ENCODE measurements at places on chromosomes 13 and 19. TPM values are rescaled to one million over a fixed set of nuclear protein-coding genes. Genes with fewer than 3 reads are reported as not detected.

DNA sequence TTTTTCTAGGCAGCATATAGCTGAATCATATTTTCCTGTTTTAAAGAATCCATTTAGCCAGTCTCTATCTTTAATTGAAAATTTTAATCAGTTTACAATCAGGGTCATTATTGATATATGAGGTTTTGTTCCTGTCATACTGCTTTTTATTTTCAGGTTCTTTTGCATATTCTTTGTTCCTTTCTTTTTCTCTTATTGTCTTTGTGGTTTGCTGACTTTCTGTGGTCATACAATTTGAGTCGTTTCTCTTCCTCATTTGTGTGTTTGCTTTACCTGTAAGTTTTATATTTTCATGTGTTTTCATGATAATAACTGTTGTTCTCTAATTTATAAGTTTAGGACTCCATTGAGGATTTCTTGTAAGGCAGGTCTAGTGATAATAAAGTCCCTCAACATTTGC, 812.6 kb downstream of the DACH1 start:
- no peak for DNase-seq

DNA sequence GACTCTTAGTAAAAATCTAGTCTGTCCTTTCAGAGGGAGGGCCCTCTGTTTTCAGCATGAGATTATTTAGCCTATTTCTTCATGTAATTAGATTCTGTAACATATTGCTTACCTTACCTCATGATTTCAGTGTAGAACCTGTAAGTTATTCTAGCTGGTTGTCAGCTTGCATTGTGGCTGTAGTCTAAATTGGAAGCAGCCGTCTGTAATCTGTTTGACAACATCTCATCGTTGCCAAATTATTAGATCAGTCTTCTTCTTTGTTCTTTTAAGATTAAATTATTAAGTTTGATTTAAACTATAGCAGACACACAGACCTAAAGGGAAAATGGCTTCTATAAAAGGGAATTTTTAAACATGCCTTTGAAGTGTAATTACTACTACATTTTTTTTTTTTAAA, 34.8 kb downstream of the SLAIN1 start:
- DNase-seq, result no peak

- no peak for DNase-seq
These were observed 118.6 kb upstream of the ZNF536 start for GRCh38 chr19:30253581-30253996.

DNA sequence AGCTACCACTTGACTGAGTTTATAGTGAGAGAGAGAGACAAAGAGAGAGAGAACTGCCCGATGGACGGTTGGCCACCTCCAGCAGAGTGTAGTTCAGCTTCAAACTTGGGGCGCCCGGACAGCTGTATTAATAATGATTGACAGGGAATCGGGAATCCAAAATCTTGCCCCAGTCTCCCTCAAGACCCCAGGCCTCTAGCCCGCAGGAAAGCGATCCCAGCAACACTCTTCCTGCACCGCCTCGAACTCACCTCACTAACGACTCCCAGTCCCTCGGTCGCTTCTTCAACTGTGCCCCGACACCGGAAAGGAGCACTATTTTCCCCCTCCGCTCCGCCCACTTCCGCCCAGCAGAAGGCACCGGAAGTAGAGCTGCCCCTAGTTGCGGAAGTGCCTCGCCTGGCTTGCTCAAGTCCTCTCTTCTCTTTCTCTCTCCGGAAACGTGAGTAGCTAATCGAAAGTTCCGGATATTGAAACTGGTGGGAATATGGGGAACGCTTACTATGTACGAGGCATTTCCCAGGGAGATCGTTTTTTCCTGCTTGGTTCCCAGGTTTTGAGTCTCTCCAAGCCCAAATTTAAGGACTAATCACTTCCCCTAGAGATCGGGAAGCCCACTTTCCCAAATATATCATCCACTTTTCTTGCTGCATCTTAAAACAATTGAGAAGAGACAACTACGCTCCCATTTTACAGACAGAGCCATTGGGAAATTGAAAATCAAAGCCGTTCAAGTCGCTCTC, at the start of gene NOSIP:
Gene NOSIP, minus strand, starts transcription at position 293 of the 743 bp plus-strand sequence. CDS start 19,865 bp downstream, outside the sequence.
- peak; percentile 95 for DNase-seq

TMEM38A gene
- 20.2 TPM for total RNA-seq

SPRY2 gene
- 41.4 TPM for total RNA-seq

GAPDHS gene
- not detected for total RNA-seq

- DNase-seq, result no peak
These were observed 212.8 kb downstream of the FGF9 start for GRCh38 chr13:21883713-21884112.

F2RL3 gene
- total RNA-seq, result 2.3 TPM

DNA sequence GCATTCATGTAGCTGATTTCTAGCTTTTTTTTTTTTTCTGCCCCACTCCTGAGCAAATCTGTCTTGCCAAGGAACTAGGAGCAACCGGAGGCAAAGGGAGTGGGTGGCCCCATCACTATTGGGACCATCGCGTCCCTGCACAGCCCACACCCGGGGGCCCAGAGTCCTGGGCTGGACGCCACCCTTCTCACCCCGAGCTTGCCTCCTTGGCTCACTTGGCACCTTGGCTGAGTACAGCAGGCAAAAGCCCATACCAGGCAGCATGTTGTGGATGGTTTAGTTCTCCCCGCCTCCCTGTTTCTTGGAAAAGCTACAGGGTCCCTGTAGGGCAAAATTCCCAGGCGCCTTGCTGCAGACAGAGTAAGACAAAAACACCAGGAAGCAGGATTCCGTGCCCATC, 13.7 kb downstream of the SMIM24 start:
- DNase-seq, result no peak

COL4A2 gene
- 384 TPM for total RNA-seq

GRCh38 chr13:78596399-78596735, 7.0 kb downstream of the POU4F1 start:
- no peak for DNase-seq

DNA sequence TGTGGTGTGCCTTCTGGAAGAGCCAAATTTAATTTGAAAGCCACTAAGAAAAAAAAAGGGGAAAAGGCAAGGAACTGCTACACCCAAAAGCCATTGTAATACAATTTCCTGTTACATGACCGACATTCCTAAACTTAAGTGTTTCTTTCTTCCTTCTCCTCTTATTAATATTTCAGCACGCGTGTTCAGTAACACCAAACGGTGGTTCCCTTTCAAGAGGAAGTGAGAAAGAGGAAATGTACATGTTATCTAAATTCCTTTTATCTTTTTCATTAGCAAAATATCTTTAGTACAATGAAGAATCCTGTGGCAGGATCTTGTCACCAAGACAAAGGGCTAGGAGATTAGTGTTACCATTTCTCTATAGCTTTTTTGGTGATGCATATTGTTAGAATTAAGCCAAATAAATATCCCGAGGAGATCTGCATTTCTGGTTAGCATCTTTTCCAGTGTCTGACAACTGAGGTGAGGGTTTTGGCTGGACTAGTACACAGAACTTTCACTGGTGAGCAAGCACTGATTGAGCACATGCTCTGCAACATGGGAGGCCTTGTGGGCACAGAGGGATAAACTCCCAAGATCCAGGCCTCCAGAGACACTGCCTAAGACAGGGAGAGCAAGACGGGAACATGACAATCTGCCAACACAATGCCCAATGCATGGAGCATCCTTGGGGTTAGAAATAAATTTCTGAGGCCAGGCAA, 22.1 kb downstream of the LATS2 start:
- no peak for DNase-seq

GRCh38 chr13:108787700-108788414, 158.4 kb downstream of the MYO16 start:
- no peak for DNase-seq

GRCh38 chr13:45718063-45718462, 15.9 kb downstream of the CBY2 start:
- DNase-seq, result no peak

GRCh38 chr13:20924758-20925394, 22.3 kb upstream of the XPO4 start:
- DNase-seq, result peak; percentile 88

DNA sequence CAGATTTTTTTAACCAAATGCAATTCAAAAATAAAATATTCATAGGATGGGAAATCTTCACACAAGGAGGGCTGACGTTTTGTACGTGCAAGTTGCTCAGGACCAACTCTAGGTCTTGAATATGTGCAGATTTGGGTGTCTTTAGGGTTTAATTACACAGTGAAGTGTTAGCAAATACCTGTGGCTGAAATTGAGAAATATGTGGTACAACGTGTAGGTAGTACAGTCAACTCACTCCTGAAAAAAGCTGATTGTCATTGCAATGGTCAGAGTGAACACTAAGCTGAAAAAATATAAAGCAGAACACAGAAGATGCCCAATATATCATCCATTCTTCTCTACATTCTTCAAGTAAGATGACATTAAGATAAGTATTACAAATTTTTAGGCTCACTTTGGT, 314.3 kb downstream of the SLITRK1 start:
- no peak for DNase-seq

- DNase-seq, result no peak
These were observed 65.3 kb upstream of the MCF2L start for GRCh38 chr13:112903606-112904195.

DNA sequence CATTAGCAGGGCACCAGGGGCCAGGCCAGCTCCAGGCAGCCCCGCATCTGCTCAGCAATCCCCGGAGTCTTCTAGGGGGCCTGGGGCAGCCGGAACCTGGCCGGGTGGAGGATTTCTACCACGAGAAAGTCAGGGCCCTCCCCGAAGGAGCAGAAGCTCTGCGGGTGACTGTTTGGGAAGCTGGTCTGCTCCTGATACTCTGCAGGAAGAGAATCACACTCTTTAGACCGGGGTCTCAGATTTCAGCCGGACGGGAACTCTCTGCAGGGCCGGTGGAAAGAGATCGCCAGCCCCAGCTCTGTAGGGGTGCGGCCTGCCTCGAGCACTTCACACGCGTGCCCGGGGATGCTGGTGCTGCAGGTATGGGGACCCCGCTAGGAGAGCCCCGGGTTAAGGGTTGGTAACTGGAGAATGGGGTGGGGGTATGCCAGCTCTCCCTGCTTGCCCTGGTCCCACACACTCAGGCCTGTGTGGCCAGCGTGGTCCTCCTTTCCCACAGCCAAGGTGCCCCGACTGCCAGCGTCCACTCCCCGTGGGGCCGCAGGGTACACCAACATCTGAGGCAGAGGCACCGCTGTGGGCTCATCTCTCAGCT, 20.1 kb downstream of the RASA3 start:
- peak; percentile 16 for DNase-seq

GRCh38 chr19:28026636-28027035, 1186.3 kb downstream of the UQCRFS1 start:
- DNase-seq, result no peak

All from left cardiac atrium (tissue), 4 donors.